ENCODE measurements at places on chromosomes 4 and X. TPM values are rescaled to one million over a fixed set of nuclear protein-coding genes. Genes with fewer than 3 reads are reported as not detected.

DNA sequence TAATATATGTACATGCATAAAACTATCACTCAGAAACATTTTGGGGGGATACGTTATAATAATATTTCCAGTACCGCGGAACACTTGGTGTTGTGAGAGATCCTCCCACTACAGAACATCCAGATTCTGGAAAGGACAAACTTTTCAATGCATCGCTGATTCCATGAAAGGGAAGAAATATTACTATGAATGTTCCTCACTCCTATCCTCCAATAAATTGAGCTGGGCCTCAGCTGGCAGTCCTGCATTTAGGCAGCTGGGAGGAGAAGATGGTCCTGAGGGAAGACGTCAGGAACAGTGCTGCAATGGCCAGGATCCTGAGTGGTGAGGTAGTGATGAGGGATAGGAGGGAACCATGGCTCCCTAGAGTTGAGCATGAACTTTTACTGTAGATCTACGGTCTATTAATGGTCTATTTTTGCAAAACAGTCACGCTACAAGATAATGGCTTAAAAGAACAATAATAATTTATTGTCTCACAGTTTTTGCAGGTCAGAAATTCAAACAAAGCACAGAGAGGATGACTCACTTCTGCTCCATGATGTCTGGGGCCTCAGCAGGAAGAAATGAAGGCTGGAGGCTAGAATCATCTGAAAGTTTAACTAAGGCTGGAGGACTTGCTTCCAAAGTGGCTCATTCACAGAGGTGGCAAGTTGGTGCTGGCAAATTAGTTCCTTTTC, 538.1 kb downstream of the STIM2 start:
- no peak for DNase-seq

DNA sequence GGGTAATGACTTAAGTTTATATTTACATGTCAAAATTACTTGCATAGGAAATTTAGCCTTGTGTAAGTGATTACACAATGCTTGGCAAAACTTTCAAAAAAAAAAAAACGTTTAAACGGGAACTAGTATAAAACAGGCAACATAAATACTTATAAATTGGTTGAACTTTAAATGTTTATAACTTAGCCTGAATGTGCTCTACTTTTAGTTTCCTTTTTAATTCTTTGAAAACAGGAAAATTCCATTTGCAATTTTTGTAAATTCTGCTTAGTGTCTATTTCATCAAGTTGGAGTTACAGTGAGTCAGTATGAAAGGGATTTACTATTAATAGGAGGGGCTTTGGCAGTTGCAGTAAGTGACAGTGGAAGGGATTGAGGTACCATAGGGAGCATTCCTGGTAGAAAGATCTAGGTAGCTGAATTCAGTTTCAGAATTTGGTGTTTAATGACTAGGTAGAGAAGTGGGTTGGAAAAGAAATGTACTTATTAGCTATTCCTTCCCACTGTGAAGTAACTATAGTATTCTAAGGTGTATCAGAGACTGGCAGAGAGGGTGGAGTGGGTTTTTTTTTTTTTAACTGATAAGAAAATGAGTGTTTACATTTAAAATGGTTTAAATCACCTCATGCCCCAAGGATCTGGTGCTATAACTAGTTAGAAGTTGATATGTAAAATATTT, 2.8 kb downstream of the STAG2 start:
- DNase-seq, result no peak

GRCh38 chrX:33198561-33199279, 12.6 kb downstream of the DMD start:
- no peak for DNase-seq

DNA sequence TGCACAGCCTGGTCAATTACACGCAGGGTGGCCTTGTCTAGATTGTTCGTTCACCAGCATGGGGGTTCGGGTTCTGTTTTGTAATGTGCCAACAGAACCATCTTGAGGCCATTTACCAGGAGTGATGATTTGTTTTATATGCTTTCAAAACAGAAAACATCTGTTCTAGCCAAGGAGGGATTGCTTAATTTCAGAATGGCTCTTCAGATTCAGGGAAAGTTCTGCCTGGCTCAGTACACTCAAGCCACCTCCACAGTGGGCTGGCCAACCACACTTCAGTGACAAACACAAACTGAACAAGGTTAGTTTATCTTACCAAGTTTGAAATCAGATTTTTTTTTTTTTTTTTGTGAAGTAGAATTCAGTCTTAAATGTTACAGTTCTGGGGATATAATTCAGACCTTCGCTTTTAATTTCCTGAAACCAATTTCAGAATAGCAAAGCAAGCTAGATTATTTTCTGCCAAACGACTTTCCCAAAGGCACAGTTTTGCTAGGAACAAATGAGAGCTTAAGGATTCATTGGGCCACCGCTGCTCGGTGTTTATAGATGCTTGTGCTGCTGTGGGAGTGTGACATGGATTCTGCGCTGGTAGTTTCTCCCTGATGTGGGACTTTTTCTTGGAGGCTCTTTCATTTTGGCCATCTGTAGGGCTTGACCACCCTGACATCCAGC, 23.4 kb downstream of the SMS start:
- DNase-seq, result no peak

DNA sequence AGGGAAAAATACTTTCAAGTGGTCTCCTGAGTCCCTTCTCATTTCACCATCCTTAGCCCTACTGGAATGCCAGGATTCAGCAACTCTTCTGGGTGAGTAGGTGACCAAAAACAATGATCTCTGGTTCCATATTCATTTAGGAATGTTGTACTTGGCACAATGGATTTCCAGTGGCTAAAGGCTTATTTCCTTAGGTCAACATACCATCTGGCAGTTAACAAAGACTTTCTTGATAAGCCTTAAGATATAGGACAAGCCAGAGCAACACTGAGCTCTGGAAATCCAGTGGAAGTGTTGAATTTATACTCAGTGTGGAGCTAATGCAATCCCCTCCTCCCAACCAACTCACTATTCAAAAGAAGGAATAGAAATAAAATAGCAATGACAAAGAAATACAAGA, 139.4 kb upstream of the EMCN start:
- DNase-seq, result no peak

DNA sequence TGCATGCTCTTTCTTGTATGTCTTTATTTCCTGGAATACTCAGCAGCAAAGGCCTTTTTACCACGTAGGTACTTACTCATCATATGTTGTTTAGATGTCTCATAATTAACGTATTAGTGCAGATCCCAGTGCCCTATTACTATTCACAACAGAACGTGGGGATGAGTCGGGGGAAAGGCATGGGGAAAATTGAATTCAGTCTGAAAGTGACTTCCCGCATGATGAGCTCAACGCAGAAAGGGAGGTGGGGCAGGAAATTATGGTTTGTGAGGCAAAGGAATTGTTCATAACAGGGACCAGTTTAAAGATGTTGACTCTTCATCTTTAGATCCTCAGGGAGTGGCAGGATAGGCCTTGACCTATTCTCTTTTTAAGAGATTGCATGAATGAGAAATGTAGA, 2.0 kb upstream of the TMPRSS11D start:
- no peak for DNase-seq

- no peak for DNase-seq
Measured at GRCh38 chr4:40734497-40734896, 15.3 kb upstream of the NSUN7 start.

DNA sequence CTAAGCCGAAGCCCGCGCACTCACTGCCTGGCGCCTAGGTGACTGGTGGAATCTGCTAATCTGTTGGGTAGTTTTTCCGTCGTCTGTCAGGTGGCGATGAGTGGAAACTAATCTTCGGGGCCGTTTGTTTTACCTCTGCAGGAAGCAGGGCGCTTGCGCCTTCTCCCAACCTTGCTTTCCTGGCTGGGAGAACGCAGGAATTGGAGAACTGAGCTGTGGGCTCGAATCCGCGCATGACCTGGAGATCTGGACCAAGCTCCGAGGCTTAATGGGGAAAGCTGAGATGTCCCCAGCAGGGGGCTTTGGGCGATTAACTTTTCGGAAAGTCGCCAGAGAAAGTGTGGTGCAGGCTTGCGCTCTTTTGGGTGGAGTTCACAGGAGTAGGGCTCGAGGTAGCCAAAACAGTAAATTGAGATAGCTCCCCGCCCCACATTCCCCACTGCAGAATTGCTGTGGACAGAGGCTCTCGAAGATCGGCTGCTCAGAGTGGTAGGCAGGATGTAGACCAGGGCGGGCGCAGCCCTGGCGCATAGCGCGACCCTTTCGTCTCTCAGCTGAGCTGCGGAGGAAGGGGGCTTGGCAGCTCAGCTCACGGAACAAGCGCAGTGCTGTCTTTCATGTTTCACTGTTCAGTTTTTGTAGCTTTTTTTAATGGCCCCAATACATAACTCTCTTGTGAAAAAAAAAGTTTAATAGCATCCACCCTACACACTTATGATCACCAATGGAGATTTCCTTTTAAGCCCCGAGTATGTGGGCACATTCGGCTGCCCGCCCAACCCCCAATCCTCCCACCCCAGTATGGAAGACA, 2.7 kb upstream of the FGF5 start:
- DNase-seq, result no peak

DNA sequence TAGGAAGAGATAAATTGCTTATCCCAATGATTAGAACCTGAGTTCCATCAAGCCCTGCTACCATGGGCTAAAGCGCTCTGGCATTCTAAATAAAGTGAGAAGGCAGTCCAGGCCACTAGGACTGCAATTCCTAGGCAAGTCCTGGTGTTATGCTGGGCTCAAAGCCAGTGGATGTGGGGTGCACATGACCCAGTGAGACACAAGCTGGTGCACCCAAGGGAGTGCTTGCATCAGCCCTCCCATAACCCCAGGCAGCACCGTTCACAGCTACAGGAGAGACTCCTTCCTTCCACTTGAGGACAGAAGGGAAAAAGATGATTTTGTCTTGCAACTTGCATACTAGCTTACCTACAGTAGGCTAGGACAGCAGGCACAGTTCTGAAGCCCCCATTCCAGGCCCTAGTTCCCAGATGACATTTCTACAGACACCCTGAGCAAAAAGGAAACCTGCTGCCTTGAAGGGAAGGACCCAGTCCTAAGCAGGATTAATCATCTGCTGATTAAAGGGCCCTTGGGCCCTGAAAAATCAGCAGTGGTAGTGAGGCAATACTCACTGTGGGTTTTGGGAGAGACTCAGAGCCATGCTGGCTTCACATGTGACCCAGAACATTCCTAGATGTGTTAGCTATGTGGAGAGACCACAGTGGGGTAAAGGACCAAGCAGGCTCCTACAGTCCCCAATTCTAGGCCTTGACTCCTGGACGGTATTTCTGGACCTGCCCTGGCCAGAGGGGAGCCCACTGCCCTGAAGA, 77.8 kb downstream of the KLHL13 start:
- DNase-seq, result no peak

GRCh38 chr4:134470544-134470943, 269.0 kb upstream of the PABPC4L start:
- no peak for DNase-seq

DNA sequence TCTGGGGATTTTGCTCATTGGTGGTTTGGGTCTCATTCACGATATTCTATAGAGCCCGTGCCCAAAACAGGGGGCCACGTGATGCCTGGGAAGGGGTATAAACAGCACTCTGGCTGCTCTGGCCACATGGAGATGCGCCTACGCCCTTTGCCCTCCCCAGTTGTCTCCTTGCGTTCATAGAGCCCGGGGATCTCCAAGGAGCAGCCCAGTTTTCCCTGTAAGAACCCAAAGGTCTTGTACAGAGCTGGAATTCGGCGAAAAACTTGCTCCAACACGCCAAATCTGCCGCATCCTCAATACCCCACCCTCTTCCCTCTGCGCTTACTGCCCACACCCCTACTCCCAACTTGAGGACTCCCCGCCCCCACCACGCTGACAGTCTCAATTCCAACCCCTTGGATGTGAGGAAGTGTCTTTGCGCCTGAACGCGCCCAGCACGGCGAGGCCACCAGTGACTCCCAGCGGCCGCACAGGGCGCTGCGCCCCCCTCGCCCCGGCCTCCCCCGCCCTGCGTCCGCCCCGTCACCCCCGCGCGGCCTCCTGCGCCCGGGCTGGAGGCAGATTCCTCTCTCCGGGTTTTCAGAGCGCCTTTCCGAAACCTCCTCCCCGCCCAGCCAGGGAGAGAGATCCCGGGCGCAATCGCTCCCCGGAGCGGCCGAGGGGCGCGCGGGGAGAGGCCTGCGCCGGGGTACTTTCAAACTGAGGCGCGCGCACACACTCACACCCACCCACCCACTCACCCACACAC, at the start of gene NHS:
NHS (plus strand) TSS at position 582 of the 748 bp plus-strand sequence. CDS start 558 bp downstream, outside the sequence.
- peak; percentile 83 for DNase-seq

- no peak for DNase-seq
Measured at GRCh38 chrX:126342859-126343258, 176.8 kb upstream of the DCAF12L2 start.

DNA sequence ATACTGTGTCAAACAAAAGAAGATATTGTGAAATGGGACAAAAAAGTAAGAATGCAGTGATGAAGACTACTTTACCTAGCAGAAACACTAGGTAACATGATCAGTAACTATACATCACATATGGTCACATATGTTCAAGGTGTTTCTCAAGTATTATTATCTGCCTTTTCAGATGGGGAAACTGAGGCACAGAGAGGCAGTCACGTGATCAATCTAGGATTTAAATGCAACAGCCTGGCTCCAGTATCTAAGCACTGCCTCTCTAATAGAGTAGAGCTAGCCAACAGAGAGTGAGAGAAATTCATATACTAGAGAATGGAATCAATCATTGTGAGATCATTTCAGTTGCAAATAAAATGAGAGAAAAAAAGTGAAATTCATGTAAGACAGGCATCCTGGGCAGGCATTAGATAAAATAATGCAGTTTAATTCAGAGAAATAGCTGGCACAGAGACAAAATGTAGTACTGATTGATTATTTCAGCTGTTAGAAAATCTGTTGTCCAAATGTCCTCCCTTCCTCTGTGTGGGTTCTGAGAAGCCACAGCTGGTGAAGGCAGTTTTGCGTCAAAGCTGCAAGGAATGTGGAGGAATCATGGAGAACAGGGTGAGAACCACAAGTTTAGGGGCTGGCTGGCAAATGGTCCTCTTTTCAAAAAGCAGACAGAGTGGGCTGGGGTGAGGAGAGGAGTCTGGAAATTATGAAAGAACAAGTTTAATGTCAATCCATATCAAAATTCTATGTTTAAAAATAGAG, 26.0 kb downstream of the SMIM43 start:
- DNase-seq, result no peak

- DNase-seq, result no peak
Measured at GRCh38 chrX:23737413-23737812, 5.7 kb downstream of the ACOT9 start.

DNA sequence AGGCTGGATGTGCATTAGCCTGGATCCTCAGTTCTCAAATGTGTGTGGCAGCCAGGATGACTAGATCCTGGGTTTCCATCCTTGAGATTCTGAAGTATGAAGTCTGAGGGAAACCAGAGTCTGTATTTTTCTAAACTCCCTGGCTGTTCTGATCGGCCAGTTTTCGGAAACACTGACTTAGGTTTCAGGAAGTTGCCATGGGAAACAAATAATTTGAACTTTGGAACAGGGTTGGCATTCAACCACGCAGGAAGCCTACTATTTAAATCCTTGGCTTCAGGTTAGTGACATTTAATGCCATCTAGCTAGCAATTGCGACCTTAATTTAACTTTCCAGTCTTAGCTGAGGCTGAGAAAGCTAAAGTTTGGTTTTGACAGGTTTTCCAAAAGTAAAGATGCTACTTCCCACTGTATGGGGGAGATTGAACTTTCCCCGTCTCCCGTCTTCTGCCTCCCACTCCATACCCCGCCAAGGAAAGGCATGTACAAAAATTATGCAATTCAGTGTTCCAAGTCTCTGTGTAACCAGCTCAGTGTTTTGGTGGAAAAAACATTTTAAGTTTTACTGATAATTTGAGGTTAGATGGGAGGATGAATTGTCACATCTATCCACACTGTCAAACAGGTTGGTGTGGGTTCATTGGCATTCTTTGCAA, 67.6 kb downstream of the PDGFRA start:
- DNase-seq, result peak; percentile 75

GRCh38 chr4:99310389-99310788, 10.8 kb downstream of the ADH1B start:
- DNase-seq, result no peak

CT45A5 gene
- total RNA-seq, result not detected

FRMD7 gene
- total RNA-seq, result not detected

SORCS2 gene
- total RNA-seq, result 0.32 TPM

Data from ascending aorta (tissue), 2 donors.